ENCODE measurements at places on chromosomes 7 and 10.

DNA sequence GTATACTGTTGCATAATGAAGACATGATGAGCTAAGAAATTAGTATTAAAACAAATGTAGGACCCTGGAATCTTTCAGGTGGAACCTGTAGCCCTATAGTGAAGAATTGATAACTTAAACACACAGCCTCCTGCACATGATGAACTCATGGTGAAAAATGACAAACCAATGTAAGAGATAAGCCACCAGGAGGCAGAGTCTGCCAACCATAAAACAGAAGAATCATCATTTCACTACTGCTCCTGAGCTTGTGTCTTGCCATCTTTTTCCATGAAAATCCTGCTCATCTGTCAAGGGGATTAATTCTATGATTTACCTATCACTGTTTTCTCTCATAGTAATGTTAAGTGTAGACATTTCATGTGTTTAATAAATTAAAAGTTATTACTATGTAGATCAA lies 363.9 kb downstream of the MALRD1 start:
- no peak for DNase-seq

DNA sequence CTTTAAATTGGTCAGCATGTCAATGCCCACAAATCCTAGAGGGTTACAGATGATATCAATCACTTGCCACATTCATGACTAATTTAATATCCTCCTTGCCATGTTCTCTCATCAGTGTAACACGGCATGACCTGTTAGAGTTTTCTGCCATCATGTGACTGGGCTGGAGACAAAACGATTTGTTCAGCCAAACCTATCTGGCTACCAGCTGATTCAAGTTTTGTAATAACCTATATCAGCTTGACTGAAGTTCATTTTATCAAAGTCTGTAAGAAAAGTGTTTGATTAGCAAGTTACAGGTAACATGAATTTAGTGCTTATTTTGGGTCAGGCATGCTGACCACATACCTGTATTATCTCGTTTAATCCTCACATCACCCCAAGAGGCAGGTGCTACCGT lies 25.7 kb downstream of the NEUROD6 start:
- no peak for DNase-seq

DNA sequence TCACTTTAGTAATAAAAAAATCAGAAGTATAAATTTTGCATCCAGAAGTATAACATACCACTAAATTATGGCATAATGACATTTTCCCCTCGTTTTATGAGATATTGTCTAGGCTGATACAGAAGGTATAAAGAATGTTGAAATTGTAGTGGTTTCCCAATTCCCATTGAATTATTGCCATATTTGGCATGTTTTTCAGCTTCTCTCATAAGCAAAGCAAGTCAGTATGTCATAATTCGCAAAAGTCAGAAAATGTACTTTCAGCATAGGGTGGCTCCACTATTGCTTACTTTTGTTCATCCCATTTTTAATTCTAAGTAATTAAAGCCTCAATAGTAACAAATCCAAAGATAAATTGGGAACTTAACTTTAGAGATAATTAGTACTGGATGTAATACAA lies 19.7 kb upstream of the PTPRZ1 start:
- no peak for DNase-seq

DNA sequence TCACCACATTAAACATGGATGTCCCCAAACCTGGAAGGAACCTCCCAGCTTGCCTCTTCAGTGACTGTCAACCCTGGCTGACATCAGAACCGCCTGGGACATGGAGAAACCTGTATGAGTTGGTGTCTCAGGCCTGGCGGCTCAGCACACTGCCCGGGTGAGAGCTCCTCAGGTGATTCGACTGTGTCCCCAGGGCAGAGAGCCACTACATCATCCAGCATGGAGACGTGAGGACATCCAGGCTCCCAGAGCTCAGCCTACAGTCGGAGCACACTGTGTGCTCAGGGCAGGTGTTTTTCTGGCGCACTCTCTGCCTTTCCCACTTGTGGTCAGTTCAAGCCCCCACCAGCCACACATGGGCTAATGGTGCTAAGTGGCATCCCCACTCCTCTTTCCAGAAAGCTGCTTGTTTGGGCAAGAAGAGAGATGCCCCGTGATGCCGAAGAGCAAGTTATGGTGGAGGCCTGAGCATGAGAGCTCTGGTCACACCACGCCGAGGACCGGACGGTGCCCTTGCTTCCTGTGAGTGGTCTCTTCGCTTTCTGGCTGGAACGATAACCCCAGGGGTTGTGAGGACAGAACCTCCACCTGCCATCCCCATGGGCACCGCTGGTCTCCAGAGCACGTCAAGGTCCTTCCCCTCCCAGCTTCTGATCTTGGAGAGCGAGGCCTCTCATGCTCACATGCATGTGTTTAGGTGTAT lies 38.5 kb downstream of the AMZ1 start:
- DNase-seq: no peak

DNA sequence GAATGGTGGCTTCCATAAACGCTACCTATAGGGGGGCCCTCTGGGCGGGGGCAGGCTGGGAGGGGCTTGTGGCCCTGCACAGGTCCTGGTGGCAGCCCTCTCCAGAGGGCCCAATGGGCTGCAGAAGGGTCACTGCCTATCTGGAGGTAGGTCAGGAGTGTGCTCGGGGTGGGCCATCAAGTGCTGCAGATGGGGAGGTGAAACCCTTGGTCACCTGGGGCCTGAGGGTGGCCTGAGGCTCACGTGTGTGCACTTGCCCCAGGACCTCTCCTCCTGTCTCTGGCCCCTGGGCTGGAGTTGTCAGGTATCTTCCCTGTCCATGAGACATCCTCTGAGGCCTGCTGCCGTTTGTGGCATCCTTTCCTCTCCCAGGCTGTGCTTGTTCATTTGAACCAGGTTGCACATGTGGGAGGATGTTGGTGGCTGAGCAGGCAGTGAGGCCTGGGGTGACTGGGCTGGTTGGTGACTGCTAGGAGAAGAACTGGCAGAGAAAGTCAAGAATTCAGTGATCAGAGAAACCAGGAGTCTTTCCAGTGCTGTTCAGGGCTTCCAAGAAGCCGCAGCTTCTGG lies 21.1 kb upstream of the SH2D4B start:
- DNase-seq: no peak

DNA sequence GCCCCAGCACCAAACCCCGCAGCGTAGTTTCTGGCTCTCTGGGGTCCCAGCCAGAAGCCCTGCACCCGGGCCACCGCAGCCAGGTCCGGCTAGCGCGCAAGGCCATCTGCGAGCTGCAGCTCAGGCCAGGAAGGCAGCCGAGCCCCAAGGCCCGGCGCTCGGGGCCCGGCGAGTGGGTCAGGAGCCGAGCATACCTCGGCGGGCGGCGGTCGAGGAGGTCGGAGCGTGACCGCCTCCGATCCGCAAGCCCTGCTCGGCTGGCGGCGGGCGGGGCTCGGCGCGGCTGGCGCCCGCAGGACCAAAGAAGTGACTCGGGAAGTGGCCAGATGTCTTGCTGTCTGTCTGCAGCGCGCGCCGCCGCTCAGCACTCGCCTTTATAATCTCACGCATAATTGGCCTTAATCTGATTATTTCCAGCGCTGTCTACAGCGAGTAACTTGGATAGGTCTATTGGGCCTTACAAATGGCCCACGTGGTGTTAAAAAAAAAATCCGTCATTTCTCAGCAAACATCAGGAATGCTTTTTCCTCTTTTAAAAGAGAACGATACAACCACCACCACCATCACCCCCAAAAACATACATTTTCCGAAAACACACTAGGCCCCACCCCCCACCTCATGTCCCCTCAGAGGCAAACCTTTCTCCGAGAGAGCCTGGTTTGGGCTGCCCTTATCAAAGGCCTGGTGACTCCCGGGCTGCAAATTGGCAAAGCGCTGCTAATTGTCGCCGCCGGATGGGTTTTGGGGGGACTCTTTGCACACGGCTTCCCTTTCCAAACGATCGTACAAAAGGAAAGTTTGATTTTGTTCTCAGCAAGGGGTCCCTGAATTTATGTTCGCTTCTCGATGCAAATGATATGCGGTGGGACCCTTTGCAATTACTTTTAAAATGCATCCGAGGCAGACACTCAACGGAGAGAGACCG lies at the start of gene DRGX:
DRGX (minus strand) TSS at position 349 of the 925 bp plus-strand sequence. CDS start 649 bp downstream, outside the sequence.
- no peak for DNase-seq

GRCh38 chr7:114648680-114649079 lies 234.1 kb downstream of the FOXP2 start:
- no peak for DNase-seq

DNA sequence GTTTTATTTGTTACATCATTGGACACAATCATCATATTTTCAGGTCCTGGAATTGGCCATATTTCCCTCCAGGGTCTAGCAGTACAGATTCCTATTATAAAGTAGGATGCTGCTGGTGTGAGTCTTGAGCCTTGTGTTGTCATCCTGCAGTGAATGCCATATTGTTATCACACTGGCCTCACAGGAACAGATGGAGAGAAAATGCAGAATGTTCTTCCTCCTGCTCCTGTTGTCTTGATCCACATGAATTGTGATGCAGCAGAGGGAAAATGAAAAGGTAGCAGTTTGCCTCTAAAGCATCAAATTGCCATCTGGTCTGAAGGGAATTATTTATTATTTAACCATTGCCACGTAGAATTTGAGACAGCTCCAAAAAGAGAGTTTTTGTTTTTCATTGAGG lies 248.6 kb downstream of the GPAM start:
- DNase-seq: no peak

DNA sequence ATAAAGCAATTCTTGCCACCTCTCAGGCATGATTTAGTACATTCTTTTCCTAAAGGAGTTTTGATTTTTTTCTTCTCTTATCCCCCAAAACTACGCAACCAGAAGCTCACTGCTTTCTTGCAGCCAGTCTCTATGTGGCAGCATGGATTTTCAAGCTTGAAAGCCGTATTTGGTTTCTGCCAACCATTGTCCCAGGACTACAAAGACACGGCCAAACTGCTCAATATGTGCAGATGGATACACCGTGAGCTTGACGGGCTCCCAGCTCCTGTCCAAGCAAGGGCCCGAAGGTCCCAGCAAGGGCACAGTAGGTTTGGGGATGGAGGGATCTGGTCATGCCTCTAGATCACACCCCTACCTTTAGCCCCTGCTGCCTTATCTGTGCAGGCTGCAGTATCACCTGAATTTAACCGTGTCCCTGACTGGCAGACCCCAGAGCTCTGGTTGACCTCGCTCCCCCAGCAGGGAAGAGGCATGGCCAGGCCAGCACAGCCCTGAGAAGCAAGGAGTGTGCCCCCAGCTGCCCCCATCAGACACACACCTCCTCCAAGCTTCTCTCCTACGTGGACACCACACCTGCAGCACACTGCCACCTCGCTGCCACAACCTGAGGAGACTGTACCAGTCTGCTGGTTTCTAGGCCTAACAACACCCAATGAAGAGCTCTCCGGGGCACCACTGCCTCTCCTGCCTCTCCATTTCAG lies 86.8 kb downstream of the COBL start:
- DNase-seq: no peak

- no peak for DNase-seq
Measured at GRCh38 chr7:1436608-1437007, 22.7 kb downstream of the MICALL2 start.

- DNase-seq: no peak
Measured at GRCh38 chr10:133442191-133442966, 11.4 kb upstream of the SCART1 start.

DNA sequence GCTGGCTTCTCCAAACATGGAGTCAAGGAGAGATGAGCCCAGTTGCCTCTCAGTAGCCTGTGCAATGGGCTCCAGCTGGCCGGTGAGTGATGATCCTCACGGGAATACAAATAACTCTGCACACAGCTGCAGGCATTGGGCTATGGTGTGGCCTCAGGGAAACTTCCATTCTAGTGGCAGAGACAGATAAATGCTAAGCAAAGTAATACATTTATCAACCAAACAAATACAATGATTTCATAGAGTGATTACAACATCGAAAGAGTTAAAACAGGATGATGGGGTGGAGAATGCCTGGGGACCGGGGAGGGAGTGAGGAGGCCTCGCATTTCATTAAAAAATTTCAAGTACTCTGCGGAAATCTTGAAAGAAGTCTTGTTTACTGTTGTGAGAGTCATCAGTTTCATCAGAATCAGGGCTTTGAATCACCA lies 15.0 kb upstream of the AKR1B1 start:
- DNase-seq: no peak

GRCh38 chr7:32200646-32201045 lies 130.4 kb upstream of the PDE1C start:
- DNase-seq: no peak

GRCh38 chr7:131619336-131620305 lies 63.2 kb upstream of the PODXL start:
- DNase-seq: no peak

- no peak for DNase-seq
Measured at GRCh38 chr7:135618510-135618909, 43.8 kb upstream of the STMP1 start.

DNA sequence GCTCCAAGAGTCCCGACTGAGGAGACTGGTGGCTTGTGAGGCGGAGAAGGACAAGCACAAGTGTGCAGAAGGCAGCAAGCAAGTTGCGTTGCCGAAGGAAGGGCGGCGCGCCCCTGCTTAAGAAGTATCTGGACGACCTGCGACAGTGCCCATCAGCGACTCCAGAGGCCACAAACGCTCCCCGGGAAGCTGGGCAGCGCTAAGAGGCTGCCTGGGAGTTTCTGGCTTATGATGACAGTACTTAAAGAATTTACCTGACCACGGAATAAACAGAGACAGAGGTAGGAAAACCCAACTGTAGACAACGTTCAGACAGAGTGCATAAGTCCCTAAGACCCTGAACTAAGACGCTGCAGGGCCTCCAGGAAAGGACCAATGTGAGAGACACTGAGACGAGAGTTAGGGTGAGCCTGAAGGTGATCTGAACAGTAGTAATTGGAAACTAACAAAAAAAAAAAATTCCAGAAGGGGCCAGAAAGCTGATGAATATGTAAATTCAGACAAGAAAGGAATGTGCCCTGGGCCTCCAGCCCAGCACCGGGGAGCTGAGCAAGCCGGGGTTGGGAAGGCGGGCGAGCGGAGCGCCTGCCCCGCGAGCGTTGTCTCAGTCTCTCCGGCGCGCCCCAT lies 1.0 kb downstream of the OSBPL3 start:
- DNase-seq: no peak

GRCh38 chr7:428387-428786 lies 91.3 kb downstream of the PDGFA start:
- no peak for DNase-seq

DNA sequence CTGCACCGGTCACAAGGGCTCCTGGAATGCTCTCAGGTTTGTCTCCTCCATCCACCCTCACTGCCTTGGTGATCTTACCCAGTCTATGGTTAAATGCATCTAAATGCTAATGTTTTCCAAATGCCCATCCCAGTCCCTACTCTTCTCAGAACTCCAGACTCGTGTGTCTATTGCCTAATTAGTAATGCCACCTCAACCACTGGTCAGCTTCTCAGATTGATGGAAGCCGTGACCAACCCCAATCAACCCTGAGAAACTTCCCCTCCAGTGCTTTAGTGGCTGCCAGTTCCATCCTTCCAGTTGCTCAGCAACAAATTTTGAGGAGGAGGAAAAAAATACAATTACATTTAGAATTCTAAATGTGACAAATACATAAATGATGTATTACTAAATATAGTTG lies 18.6 kb downstream of the NUDCD3 start:
- DNase-seq: no peak

All from stimulated activated CD4-positive, alpha-beta T cell treated with anti-CD3 and anti-CD28 coated beads, TNF-alpha, amount 100 ng/mL, for 1 hour (primary cell).